ENCODE measurements at places on chromosomes 2 and 18.

- peak; percentile 94 for DNase-seq
These were observed 72.4 kb upstream of the YWHAQ start for GRCh38 chr2:9703085-9703678.

- no peak for DNase-seq
These were observed 116.7 kb downstream of the ALK start for GRCh38 chr2:29804671-29805070.

DNA sequence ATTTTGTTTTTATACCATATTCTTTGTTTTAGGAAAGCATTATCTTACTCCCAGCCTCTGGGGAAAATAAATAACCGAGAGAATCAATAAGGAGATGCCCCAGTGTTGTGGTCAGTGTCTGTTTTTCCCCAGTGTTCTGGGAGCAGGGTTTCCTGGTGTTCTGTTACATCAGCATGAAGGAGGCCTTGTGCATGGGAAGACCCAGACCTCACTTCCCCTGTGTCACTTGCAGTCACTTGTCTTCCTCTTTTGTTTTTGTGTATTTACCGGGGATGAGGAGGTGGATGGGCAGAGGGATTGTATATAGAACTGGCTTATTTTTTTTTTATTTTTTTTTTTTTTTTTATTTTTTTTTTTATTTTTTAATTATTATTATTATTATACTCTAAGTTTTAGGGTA is 45.0 kb upstream of the MGAT5 start:
- DNase-seq = no peak

GRCh38 chr2:17934721-17935120 is 56.3 kb downstream of the KCNS3 start:
- DNase-seq = no peak

- DNase-seq = no peak
These were observed 4.3 kb upstream of the TRPM8 start for GRCh38 chr2:233912691-233913423.

DNA sequence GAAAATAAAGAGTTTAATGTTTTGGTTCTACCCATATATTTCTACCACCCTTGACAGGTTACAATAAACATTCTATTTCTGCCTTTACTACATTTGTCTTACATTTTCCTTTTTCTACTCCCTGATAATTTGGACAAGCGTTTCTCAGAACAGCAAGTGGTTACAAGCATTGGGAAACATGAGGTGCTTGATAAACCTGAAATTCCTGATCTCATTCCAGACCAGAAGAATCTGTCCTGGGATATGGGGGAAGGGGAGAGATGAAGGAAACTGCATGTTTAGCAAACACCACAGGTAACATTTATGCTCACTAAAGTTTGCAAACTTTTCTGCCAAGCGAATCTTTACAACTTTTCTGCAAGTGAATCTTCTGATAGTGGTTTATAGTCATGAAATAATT is 28.3 kb upstream of the DSC1 start:
- no peak for DNase-seq

DNA sequence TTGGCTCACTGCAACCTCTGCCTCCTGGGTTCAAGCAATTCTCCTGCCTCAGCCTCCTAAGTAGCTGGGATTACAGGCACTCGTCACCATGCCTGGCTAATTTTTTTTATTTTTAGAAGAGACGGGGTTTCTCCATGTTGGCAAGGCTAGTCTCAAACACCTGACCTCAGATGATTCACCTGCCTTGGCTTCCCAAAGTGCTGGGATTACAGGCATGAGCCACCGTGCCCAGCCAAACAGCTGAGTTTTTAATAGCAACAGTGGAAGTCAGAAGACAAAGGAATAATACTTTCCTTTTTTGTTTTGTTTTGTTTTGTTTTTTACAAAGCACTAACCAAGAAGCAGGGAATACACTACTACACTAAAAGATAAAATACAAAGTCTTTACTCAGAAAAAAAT is 16.9 kb downstream of the GPR75 start:
- DNase-seq = no peak

DNA sequence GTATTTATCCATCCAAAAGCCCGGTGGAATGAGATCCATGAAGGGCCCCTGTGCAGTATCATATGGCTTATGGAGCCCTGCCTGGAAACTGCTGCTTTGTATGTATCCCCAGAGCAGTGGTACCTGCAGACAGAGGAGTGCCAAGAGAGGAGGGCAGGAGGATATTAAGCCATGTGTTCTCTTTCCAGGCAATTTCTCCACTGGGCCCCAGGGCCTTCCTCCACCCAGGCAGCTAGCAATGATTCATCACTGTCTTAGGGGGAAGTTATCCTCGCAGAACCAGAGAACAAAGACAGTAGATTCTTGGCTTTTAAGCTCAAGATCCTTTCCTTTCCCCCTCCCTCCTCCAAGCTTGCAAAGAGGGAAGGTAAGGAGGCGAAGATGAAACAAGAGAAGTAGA is 98.1 kb downstream of the LRRC30 start:
- DNase-seq = no peak

- no peak for DNase-seq
These were observed 256.6 kb upstream of the ID2 start for GRCh38 chr2:8424997-8425900.

DNA sequence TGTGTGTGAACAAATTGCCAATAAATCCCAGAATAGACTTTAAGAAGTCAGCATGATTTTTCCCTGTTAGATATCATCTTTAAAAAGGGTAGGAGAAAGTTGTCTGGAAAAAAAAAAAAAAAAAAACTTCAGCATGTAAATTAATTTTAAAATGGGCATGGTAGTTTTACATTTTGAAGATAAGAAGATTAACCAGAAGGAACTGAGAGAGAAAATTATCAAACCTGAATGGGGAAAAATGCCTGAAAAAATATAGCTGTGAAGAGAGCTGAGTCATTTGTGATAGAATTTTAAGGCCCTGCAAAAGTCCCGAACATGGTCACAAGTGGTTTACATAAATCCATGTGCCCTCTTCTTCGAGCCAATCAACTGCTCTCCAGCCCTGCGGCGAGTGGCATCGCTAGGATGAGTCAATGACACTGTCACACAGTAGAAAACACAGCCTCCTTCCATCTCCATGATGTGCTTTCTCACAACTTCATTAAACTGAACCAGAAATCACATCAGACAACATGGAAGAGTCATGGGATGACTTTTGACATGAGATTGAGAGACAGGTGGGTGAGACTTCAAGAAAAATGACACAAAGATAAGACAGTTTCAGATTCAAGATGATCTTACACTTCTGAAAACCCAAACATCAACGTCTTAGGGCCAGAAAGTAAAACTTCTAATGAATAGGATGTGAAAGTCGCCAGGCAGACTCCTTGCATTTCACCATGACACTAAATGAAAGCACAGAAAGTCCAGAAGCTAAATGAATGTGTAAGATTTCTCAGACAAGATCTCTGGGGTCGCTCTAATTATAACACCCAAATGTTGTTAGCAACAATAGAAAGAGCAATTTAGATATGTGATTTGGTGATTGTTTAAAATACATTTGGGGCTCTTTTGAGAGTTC is 273.0 kb upstream of the ID2 start:
- DNase-seq = peak; percentile 21
